Mucosa of descending colon (tissue), 3 donors: ENCODE measurements at places on chromosomes 7 and 10. TPM values are rescaled to one million over a fixed set of nuclear protein-coding genes. Genes with fewer than 3 reads are reported as not detected.

GRCh38 chr10:94129393-94130130 lies 135.8 kb downstream of the PLCE1 start:
- no peak for DNase-seq

CALHM1 gene
- not detected for total RNA-seq

- no peak for DNase-seq
Measured at GRCh38 chr10:70722820-70723424, 50.6 kb downstream of the ADAMTS14 start.

PIK3AP1 gene
- total RNA-seq, result 19.8 TPM

- peak; percentile 59 for DNase-seq
Measured at GRCh38 chr10:92242910-92243671, 47.8 kb downstream of the CPEB3 start.
